ENCODE measurements at places on chromosomes 11 and 22. TPM values are rescaled to one million over a fixed set of nuclear protein-coding genes. Genes with fewer than 3 reads are reported as not detected.

- DNase-seq = no peak
These were observed 372.7 kb upstream of the ANO5 start for GRCh38 chr11:21820176-21820575.

DNA sequence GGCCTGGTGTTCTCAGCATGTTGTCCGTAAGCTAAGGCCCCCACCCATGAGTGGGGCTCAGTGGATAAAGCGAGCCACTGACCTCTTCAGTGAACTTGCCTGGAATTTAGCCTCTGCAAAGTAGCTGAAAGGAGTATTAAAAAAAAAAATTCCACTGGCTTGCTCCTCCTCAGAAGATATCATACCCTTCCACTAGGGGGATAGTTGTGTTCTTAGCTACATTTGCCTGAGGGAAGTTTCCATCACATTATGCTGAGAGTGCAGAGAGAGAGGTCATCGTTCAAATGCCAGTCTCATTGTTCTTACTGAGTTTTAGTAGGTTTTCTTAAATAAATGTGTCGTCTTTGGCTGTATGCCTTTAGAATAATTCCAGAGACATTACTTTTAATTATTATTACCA lies 879.7 kb downstream of the JRKL start:
- no peak for DNase-seq

- no peak for DNase-seq
These were observed 57.3 kb downstream of the ZBTB16 start for GRCh38 chr11:114116800-114117199.

DNA sequence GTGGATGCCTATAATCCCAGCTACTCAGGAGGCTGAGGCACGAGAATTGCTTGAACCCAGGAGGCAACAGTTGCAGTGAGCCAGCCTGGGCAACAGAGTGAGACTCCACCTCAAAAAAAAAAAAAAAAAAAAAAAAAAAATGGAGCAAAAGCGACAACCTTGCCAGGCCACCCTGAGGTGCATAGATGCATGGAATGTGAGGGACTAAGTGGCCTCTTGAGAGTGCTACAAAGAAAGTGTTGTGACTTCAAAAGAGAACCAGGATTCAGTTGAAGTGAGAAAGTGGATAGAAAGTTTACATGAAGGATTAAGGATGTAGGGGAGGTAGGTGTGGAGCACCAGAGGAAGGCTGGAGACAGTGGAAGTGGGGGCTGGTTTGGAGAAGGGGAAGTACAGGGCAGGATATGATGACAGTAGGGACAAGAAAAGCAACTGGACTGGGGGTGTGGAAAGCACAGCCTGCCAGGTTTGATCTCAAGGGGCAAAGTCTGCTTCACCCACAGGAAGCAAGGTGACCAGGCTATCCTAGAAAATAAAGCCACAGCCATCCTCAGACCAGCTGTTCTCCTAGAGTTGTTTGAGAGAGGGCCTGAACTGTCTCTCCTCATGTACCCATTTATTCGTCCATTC lies 36.0 kb upstream of the OLFML1 start:
- DNase-seq = no peak

DNA sequence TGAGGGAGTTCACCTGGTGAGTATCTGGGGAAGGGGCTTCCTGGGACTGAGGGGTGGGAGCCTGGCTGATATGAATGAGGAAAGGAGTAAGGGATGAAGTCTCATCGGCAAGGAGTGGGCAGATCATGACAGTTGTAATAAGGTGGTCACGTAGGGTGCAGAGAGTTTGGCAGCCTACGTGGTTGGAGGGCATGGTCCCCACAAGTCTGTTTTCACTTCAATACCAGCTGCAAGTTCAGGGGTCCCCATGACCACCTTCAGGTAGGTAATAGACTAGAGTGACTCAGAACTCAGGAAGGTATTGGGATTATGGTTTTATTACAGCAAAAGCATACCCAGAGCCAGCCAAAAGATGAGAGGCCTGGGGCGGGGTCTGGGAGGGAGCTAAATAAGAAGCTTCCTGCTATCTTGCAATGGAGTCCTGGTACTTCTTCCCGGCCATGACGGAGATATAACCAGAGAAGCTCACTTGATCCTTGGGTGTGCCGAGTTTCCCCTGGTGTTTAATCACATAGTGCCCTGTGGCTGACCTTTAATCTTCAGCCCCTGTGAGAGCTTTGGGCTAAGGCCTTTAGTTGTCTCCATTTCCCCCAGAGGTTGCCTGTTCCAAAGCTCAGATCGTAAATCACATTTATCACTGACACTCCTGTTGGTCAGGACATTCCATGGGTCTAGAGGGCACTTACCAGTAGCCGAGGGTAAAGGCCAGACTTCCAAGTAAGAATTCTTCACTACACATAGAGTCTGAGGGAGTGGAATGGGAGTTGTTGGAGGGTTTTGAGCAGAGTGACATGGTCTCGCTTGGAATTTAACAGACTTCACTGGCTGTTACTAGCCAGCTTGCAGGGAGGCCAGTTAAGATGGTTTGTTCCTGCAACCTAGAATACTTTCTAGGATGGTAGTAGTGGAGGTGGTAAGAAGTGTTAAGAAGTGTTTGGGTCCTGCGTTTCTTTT lies 9.1 kb downstream of the SLC3A2 start:
- DNase-seq = peak; percentile 51

- DNase-seq = no peak
These were observed 118.3 kb upstream of the CD82 start for GRCh38 chr11:44446996-44447771.

- DNase-seq = peak; percentile 40
These were observed at the start of gene PVALB for GRCh38 chr22:36816636-36817524. Gene PVALB (minus strand): TSS chr22:36817035. CDS start chr22:36817005, 30 bp downstream.

- no peak for DNase-seq
These were observed 620.5 kb downstream of the METTL15 start for GRCh38 chr11:28728666-28729065.

- peak; percentile 55 for DNase-seq
These were observed 9.0 kb downstream of the SYN3 start for GRCh38 chr22:33049119-33049729.

DNA sequence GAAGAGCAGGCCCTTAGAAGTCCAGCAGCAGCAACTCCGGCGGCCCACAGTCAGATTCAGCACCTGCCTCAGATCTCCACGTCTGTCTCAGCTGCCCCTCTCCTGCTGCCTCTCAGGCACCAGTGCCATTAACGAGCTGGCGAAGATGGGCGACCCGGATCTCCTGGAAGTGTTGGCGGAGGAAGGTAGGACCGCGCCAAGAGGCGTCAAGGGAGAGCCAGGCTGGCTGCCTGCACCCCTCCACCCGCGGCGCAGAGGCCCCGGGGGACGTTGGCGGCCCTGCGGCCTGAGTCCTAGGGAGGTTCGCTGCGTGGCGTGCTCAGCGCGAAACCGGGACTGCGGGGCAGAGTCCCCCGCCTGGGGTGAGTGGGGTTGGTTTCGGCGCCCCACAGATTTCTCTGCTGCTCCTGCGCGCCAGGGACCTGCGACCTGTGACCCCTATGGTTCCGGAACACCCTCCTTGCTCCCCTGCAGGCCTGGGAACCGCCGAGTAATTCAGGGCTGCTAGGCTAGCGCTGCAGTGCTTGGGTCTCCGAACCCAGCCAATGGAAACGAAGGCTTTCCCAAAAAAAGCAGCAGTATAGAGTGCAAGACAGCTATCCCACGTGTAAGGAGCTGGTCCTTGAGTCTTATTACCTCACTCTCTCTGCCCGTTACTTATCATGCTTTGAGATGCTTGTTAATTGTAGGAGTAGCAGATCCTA lies 615 bp downstream of the ANO5 start:
- peak; percentile 57 for DNase-seq

DNA sequence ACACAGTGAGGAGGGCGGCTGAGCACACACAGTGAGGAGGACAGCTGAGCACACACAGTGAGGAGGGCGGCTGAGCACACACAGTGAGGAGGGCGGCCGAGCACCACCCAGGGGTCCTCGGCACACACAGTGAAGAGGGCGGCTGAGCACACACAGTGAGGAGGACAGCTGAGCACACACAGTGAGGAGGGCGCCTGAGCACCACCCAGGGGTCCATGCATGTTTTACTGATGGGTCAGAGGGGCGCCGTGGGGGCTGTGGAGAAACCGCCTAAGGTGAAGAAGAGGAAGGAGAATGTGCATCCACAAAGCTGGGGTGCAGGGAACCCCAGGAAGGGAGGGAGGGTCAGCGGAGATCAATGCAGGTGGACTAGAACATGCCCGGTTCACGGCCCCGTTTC lies 461.8 kb downstream of the BRD1 start:
- DNase-seq = no peak

DNA sequence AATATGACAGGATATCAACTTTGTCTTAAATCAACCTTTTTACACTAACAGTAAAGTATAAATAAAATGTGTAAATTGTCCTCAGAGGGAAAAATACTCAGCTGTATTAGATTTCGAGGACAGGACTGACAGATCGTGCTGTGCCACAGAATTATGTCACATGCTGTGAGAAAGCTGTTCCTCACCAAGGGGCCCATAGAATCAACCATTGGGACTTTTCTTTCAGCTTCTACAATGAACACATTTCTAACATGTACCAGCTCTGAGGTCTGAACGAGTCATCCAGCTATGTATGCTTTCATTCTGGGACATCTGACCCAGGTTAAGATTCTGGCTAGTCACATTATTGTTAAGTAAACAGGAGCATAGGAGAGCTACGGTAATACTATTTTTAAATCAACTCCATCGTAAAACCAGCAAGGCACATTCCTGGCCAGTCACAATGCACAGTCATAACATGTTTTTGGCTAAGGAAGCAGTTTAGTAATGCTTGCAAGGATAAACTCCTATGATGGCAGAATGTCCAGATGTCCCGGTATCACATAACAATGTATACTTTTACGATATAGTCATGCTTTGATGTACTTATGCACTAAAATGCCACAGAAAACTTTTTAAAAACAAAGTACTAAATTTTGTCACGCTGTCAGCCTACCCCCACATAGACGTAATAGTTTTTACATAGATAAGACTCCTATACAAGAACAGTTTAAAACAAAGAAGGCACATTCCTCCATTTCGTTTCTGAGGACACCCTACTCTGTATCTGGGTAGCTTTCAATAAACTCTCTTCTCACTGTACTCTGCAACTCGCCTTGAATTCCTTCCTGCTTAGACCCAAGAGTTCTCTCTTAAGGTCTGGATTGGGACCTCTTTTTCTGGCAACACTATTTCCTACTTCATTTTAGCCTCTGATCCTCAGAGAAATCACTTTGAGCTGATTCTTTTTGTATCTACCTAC lies 27.4 kb downstream of the ZNF214 start:
- DNase-seq = no peak

- no peak for DNase-seq
These were observed 10.1 kb downstream of the MCM5 start for GRCh38 chr22:35409783-35410662.

GRCh38 chr11:132158091-132158490 lies 787.7 kb downstream of the NTM start:
- DNase-seq = peak; percentile 28

DNA sequence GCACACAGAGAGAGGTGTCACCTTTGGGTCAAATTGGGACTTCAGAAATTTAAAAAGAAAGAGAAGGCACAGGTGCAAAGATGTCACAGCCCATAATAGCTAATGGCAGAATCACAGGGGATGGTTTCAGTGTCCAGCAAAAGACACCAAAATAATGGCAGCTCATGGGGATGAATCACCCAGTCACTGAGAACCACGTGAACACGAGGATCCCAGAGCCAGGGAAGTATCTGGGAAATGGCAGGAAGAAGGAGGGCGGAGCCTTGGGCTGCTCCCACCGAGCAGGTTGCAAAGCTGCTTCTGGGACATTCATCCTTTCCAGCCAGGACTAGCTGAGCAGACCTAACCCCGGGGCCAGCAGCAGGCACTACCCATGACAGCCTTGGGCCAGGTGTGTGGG lies 45.6 kb downstream of the TRMU start:
- DNase-seq = no peak

- no peak for DNase-seq
These were observed 1.2 kb downstream of the GPR83 start for GRCh38 chr11:94400050-94400449.

GRCh38 chr22:49642741-49643140 lies 184.9 kb downstream of the BRD1 start:
- no peak for DNase-seq

DNA sequence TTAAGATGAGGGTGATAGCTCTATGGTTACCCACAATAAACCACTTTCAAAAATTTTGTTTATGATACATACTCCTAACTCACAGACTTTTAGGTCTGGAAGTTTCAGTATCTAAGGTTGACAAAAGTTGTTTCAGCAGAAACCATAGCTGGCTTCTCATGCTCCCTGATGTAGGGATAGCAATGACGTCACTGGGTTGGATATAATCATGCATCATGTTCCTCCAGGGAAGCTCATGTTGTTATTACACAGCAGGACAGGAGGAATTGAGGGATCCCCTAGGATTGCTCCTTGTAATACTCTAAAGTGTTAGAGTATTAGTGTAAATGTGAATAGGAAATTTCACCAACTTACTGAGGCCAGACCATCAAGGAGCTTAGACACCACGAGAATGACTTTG lies 23.6 kb downstream of the APOL3 start:
- no peak for DNase-seq

DNA sequence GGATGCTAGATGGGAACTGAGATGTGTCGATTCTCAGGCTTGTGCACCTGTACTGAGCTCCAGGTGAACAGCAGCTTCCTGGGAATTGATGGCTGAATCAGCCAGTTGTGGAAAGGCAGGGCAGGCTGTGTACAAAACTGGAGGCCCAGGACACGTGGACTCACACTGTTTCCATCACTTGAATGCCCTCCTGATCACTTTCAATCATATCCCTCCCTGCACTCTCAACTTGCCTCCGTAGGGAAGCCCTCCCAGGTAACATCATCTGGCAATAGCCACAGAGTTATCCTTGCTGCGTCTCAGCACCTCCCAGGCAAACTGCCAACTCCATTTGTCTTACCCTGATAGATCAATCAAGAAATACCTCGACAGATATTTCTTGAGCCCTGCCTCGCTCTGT lies 10.1 kb downstream of the FAM83F start:
- no peak for DNase-seq

DNA sequence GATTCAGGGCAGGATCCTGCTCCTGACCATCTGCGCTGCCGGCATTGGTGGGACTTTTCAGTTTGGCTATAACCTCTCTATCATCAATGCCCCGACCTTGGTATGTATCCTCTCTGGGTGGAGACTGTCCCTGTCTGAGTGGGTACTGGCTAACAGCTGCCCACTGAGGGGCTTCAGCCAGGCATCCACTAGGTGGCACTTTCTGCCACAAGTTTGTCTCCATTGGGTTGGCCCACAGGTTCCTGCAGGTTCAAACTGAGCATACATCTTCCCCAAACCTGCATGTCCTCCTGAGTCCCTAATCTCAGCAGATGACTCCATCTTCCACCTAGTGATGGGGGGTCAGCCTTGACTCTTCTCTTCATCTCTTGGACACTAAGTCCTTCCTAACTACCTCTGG lies 4.4 kb downstream of the SLC2A11 start:
- DNase-seq = peak; percentile 57

- no peak for DNase-seq
These were observed 143.6 kb upstream of the ANO5 start for GRCh38 chr11:22049276-22049675.

GRCh38 chr11:74611369-74611861 lies 19.0 kb downstream of the POLD3 start:
- DNase-seq = no peak

The KRTAP5-1 gene
- total RNA-seq = not detected

The CLNS1A gene
- 82.4 TPM for total RNA-seq

The PHF5A gene
- 29.7 TPM for total RNA-seq

The GLYATL2 gene
- not detected for total RNA-seq

The MS4A4A gene
- 20.2 TPM for total RNA-seq

The APOBEC3A gene
- 23.6 TPM for total RNA-seq

The PAX6 gene
- total RNA-seq = 1.1 TPM

The PDE2A gene
- 9.6 TPM for total RNA-seq

The SLC22A25 gene
- not detected for total RNA-seq

The PDE3B gene
- total RNA-seq = 25.9 TPM

The FAM89B gene
- 26.4 TPM for total RNA-seq

The TMEM191C gene
- 2.9 TPM for total RNA-seq

The OR4A16 gene
- total RNA-seq = not detected

The RCOR2 gene
- total RNA-seq = 3.7 TPM
